ENCODE measurements at places on chromosomes 12 and 14. TPM values are rescaled to one million over a fixed set of nuclear protein-coding genes. Genes with fewer than 3 reads are reported as not detected.

DNA sequence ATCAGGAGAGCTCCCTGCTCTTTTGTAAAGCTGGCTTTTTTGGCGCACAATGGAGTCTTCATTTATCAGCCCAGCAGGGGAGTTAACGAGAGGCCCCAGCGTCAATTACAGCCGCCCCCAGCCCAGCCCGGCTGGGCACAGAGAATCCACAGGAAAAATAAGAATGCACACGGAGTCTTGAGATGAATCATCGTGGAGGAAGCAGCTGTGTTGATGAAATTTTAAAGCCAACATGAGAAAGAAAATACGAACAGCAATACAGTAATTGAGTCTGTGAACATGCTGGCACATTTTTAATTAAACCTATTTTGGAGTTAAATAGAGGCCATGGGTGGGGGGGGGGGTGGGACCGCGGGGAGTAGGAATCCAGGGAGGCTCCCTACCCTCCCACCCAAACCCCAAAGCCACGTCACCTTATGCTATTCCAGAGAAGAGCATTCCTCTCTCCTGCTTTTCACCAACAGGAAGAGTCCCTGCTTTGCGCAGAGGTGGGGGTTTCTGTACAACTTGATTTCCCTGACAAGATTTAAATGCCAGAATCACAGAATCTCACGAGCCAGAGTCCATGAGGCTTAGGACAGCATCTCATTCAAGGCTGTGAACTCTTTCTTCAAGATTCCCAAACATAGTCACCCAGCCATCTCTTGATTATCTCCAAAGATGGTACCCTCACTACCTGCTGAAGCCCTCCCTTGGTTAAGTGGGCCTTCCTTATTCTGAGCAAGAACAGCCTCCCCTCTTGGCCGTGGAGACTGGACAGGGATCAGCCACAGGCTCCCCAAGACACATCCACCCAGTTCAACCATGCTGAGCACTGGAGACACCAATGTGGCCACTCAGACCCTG is 50.3 kb downstream of the CCNK start:
- DNase-seq = no peak

DNA sequence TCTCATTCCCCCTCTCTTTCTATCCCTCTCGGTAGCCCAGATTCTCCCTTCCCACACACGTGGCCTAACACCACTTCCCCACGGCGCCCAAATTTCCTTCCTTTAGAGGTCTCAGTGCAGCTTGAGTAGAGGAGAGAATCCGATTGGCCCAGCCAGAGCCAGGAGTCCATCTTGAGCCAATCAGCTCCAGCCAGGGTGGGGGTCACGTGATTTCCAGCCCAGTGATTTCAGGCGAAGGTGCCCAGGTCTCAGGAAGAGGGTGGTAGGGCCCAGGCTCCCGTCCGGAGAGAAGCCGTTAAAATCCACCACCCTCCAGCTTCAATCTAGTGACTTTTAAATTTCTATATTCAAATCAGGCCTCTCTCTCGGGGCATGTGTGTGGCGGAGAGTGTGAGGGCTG is 45.2 kb upstream of the MYL2 start:
- no peak for DNase-seq

- no peak for DNase-seq
Observed at GRCh38 chr14:45400509-45400908, 147.5 kb upstream of the MIS18BP1 start.

The KRT6C gene
- total RNA-seq = not detected

Measured in stomach (tissue), 19 donors.